Coronary artery (tissue), 2 donors: ENCODE measurements at places on chromosomes 7 and 10.

- no peak for DNase-seq
Observed at GRCh38 chr10:68496072-68496471, 24.3 kb upstream of the DNA2 start.

GRCh38 chr10:3293581-3294431 is 121.2 kb upstream of the PITRM1 start:
- no peak for DNase-seq

DNA sequence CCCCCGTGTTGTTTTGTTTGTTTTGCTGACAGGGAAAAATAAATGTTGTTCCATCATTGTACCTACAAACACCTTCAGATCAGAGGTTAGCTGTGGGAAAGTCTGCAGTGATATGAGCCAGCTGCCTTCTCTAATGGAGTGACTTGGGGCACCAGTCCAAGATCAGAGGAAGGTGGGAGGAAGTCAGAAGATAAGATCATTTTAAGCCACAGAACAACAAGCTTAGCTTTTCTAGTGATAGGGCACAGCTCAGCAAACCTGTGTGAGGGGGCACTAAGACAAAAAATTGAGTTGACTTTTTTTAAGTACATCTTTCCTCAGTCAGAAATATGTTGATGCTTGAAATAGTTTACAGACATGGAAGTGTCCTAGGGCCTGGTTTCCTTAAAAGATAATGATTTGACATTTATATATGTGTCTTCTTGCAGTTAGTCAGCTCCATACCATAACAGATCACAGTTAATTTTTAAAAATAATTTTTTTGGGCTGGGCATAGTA is 240.3 kb upstream of the KAT6B start:
- no peak for DNase-seq

GRCh38 chr10:132684164-132684891 is 101.6 kb downstream of the NKX6-2 start:
- DNase-seq = peak; percentile 63

- peak; percentile 57 for DNase-seq
Observed at GRCh38 chr10:127990846-127991542, 84.1 kb downstream of the PTPRE start.

- no peak for DNase-seq
Observed at GRCh38 chr10:3595736-3596135, 189.3 kb downstream of the KLF6 start.

- no peak for DNase-seq
Observed at GRCh38 chr7:81886211-81886764, 116.4 kb upstream of the HGF start.

DNA sequence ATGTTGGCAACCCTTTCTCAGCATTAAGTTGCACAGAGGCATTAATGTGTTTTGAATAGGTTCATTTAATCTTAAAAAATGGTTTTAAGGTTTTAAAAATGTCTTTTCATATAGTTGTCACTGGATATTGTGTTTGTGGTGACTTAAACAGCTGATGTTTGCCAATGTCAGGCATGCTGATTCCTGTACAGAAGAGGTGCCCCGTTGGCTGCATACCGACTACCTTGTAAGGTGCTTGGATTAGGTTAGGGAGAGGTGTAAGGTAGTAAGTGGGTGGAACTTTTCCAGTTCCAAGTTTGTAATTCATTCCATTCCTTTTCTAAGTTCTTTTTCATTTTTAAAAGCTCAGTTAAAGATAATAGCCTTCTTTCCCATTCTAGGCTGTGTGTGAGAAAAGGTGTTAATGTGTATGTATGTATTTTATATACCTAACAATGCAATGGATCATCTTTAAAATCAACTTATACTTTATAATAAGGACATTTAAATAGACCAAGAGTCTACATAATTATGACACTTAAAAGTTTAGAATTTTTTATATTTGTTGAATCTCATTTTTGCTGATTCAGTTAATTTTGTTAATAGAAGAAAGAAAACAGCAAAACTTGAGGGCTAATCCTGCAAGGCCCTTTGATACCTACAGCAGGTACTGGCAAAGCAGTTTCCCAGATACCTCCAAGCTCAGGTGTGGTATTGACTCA is 155.2 kb downstream of the LCOR start:
- no peak for DNase-seq

GRCh38 chr10:67666416-67667034 is 29.5 kb downstream of the CTNNA3 start:
- no peak for DNase-seq

DNA sequence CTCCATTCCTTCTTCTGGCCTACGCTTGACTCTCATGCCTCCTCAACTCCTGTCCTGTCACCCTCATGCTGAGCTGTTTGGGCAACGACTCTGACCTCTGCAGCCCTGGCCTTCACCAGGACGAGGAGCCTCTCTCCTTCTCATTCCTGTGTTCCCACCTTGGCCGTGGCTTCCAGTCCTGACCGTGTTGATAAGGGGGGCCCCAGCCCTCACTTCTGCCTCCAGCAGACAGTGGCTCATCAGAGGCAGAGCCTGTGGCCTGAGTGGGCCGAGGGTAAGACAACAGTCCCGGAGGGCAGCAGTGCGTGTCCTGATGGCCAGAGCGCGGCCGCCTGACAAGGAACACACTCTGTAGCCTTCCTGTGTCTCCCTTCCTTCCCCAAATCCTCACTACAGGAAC is 61.7 kb upstream of the UBE3C start:
- DNase-seq = peak; percentile 68

DNA sequence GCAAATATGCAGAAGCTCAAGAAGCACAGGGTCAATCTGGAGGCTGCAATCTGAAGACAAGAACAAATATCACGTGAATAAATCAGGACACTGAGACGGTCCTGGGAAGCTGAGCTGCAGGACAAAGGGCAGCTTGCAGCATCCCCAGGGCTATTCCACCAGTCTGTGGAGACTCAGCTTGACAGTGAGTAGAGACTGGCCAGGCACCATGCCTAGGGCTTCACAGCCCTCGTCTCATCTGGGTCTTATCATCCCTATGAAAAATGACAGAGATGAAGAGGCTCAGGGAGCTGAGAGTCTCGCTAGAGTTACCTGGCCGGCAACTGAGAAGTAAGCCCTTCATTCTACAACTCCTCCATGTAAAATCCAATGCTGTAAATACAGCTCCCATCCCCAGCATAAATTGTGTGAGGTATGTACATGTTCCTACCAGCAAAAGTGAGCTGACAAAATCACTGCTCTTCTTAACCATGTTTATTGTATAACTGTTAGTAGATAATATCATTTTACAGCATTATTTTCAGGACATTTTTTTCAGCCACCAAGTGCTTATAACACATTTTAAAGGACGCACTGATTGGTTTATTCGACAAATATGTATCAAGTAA is 186.6 kb upstream of the IGFBP3 start:
- no peak for DNase-seq

- DNase-seq = no peak
Observed at GRCh38 chr10:127027786-127028185, 122.6 kb downstream of the DOCK1 start.
